ENCODE measurements at places on chromosomes 4 and X.

DNA sequence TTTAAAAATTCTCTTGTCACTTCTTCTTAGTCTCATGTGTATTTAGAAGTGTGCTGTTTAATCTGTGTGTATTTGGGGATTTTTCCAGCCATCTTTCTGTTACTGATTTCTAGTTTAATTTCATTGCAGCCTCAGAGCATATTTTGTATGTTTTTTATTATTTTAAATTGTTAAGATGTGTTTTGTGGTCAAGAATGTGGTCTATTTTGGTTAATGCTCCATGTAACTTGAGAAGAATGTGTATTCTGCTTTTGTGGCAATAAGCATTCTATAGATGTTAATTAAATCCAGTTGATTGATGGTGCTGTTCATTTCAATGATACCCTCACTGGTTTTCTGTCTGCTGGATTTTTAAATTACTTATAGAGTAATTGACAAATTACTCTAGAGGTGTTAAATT lies 38.9 kb downstream of the ANXA10 start:
- no peak for DNase-seq

DNA sequence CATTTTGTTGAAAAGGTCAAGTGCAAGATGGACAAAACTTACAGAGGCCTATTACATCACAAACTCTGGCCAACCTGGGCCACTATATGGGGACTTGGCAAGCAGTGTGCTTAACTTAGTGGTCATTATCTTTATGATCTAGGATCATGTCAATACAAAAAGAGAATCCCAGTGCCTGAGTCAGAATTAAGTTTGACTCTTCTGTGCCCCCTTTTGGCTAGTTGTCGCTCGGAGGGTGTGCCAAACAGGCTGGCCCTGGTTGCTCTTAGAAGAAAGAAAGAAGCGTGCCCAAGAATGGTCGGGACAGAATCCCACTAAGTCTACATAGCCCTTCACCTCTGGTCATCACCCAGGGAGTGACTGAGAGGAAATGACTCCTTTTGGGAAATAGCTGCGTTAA lies 100.1 kb downstream of the EIF4E start:
- no peak for DNase-seq

GRCh38 chr4:185796176-185796575 lies 15.8 kb downstream of the SORBS2 start:
- no peak for DNase-seq

- DNase-seq, result no peak
Observed at GRCh38 chrX:16869393-16870094, 618 bp downstream of the RBBP7 start.

- no peak for DNase-seq
Observed at GRCh38 chrX:1500701-1501624, 36.0 kb downstream of the P2RY8 start.

DNA sequence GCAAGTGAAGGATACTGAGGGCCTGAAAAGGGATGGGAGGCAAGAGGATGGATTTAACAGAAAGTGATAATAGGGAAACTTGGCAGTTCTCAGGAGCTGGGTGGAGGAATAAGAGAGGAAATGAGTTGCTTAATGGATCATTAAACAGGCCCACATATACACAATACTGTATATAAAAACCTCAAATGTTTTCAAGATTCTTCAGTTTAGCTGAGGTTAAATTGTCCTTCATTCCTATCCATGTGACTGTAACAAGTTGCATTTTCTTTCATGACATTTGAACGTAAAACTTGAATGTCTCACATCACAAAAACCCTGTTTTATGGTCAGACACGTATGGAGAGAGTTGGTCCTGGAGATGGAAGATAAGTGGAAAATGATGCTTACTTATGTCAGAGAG lies 76.5 kb upstream of the PLAC8 start:
- no peak for DNase-seq

GRCh38 chrX:96619588-96619987 lies 65.1 kb upstream of the DIAPH2 start:
- DNase-seq, result no peak

- DNase-seq, result no peak
Observed at GRCh38 chrX:94107981-94108380, 434.0 kb downstream of the FAM133A start.

- DNase-seq, result no peak
Observed at GRCh38 chr4:118957722-118958445, 69.2 kb downstream of the SYNPO2 start.

DNA sequence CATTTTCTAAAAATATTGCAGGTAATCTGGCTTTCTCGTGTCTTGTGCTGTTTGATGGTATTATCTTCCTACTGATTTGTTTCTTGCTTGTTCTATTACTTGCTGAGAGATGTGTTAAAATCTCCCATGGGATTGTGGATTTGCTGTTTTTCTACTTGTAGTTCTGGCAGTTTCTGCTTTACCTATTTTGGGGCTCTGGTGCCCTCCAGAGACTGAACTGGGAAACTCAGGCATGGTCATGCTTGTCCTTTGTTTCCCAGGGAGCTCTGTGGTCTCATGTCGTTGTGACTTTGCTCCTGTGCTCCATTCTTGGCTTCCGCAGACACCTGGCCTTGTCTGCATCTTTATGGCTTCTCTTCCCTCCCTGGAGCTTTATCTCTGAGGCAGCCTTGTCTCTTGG lies 39.5 kb downstream of the NSD2 start:
- peak; percentile 44 for DNase-seq

- DNase-seq, result peak; percentile 72
Observed at GRCh38 chrX:20362268-20363267, 95.9 kb upstream of the RPS6KA3 start.

GRCh38 chrX:130841776-130842175 lies 61.2 kb downstream of the ENOX2 start:
- DNase-seq, result no peak

DNA sequence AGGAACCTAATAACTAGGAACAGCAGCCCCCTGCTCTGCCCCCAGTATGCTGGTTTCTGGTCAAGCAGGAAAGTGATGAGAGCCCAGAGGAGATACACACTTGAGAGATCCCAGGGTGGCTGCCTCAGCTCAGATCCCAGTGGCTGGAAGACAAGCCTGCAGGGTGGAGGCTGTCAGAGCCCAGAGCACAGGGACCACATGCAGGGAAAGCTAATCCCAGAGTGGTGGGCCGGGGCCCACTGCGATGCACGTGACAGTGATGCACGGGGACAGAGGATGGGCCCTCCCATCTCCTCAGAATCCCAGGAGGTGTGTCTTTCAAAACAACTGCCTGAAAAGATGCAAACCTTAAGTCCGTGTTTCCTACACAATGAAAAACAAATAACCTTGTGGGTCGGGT lies 29.1 kb upstream of the CRMP1 start:
- no peak for DNase-seq

- no peak for DNase-seq
Observed at GRCh38 chr4:95857761-95858160, 17.9 kb downstream of the PDHA2 start.

DNA sequence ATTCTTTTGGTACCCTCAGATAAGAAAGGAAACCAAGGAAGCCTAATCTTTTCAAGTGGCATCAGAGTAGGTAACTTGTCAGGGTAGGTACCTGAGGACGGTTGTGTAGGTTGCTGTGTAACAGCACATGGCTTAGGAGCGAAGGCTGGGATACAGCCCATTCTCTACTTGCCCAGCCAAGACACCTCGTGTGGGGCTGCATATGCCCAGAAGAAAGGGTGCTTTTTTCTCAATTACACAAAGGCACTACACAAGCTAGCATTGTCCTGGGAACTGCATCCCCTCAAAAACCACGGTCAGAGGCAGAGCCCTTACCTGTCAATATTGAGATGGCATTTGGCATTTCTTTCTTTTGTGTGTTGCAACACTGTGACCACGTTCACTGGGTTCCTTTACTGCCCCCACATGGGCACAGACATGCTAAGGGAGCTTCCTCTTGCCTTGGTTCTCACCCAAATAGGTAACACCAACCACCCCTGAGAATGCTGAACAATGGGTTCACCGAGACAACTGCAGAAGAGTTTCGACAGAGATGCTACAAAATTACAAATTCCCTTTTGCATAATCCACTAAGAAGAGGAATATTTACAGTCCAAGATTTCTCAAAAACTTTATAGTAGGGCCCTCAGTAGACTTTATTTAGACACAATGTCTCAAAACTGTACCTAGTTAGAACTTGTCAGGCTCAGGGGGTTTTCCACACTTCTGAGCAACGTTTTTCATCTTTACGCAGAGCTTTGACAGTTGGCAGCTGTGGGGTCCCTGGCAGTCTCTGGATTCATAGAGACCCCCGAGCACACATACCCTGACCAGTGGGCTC lies 35.8 kb upstream of the TNIP3 start:
- DNase-seq, result peak; percentile 42

DNA sequence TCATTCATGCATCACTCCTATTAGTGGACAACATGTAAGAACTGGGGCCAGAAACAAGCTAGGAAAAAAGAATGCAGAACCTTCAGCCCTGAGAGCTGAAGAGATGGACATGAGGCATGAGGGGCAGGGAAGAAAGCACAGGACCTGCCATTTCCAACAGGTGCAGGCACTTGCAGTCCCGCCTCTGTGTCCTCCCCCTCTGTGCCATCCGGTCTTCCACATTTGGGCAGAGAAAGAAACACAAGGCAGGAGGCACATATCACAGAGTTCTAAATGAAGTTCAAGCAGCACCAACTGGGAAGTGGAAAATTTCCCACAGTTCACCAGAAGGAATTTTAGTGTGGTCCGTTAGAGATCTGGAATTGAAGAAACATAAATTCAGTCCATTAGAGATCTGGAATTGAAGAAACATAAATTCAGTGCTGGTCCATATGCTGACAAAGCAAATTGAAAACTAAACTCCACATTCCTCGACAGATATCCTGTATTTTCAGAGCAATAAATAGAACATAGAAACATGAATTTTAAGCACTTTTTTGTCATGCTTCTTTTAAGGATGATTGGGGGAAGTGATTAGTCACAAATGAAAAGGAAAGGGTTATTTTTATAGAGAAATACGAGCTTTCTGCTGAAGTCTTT lies 57.2 kb upstream of the DAPP1 start:
- no peak for DNase-seq

DNA sequence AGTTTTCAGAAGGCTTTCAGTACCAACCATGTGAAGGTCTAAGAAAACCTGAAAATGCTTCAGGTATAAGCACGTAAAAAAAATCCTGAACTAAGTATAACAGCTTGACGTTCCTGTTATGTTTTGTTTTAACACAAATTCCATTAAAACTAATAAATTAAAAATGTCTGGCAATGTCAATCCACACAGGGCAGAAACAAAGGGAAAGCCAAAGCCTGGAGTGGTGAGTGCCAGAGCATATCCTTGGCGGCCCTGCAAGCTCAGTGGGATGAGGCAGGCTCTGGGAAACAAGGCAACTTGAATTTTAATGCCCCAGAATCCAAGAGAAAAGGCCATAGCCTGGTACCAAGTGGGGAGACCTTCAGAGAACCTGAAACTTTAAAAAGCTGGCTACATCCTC lies 78.2 kb downstream of the EPHA5 start:
- no peak for DNase-seq

GRCh38 chrX:13464599-13465275 lies 104.7 kb upstream of the EGFL6 start:
- no peak for DNase-seq

GRCh38 chr4:172776203-172776861 lies 392.3 kb upstream of the GALNT7 start:
- no peak for DNase-seq

GRCh38 chrX:118723376-118723775 lies 4.0 kb upstream of the IL13RA1 start:
- DNase-seq, result no peak

DNA sequence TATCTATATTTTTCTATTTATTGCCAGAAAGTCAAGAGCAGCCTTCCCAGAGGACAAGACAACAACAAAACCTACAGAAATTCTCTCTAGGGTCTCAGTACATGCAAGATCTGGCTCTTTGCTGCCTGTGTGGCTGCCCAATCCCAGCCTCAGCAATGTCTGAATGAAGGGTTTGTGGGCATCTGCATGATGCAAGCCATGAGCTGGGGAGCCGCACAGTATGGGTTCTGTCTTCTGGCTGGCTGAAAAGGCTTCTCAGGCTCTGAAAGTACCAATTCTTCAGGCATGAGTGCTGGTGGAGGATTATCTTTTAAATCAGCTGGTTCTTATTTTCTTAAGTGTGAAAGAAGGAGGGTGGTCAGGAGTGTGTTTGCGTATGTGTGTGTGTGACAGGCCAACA lies 104.6 kb downstream of the PDGFRA start:
- DNase-seq, result no peak

DNA sequence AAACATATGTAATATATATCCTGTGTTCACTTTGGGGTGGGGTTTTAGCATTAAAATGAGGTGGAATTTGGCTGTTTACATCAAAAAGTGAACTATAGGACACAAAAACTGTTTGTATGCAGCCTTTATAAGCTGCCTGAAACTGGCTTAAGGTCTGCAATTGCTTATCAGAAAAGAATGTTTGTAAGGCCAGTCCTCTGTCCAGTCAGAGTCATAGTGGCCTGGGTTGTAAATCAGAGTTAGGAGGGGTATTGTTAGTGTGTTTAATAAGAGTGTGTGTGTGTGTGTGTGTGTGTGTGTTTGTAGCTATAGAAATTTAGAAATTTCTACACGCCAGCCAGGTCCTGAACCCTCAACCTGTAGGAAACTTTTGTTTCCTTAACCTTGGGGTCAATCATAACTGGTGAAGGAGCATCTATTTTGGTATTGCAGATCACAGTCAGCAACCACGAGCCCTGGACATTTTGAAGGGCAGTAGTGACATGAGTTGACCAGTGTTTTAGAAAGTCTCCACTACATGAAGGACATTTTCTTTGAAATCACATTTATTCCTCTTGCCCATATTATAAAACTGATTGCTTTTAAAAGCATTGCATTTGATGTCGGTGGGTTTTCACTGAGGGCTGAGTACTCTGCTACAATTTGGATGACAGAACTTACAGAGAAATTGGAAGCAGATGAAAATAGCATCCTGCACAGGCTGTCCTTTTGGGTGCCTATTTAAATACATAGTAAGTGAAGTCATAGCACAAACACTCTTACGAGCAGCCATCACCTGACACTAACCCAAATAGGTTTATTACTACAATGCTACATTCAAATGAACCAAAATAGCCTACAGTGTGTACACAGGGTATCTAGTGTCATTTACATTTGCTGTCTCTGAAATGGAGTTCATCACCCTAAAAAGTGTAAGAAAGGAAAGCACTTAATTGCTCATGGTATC lies 11.2 kb upstream of the TMEM154 start:
- DNase-seq, result no peak

DNA sequence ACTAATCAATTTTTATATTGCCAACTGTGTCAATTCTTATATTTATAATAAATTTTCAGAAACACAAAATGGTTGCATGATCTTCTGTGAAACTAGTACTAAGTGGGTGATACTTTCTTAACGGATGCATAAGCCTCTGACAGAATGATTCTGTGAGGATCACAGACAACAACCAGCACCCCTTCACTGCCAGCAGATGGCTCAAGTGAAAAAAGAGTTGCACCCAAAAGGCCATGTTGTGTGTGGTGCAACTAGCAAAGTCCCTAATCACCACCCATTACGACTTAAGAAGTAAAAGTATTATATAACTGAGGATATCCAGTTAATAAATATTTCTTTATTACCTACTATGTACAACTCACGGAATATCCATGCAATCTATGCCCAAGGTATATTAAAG lies 334.0 kb downstream of the PCDH19 start:
- DNase-seq, result no peak

DNA sequence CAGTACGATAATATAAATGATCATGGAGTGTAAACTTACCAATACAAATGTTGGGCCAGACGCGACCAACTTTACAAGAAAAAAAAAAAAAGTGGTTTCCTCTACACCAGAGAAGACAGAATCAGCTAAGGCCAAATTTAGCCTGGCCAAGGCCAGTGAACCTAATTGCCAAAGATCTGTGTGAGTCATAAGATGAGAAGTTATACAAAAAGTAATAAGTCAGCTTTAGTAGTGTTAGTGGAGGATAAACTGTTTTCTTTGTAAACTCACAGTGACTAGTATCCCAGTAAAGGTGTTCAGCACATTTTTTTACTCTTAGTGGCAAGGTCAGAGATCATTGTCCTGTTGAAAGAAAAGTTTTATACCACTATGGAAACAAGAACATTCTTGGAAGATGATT lies 531.4 kb upstream of the TECRL start:
- DNase-seq, result no peak

Data from inflammatory macrophage (primary cell).